Right cardiac atrium (tissue), 5 donors: ENCODE measurements at places on chromosomes 3 and 15.

DNA sequence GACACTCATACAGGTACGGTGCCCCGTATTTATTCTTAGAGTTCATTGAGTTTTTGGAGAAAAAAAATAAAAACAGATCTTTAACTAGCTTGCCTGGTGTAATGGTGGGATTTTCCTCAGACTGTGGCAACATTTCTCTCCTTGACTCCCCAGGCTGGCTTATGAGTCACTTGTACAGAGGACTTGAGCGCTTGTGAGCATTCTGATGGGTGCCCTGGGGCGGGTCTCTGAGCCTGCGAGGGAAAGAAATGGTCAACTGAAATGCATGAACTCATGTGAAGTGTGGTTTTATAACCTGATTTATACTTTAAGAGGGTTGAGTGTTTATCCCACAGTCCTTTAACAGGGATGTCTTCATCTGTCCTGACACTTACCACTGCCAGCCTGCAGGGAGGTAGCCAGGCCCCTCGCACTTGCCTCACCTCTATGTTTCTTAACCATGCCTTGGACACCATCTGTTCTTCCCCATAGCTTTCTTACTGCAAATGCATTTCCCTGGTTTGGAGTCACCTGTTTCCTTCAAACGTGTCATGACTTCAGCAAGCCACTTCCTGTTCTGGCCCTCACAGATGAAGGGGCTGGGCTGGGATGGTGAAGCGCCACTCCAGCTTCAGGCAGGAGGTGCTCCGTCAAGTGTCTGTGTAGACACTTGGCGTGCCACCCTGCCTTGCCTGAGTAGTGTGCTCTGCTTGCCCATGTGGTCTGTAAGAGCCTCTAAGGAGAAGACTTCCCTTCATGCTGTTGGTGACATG, 118.7 kb downstream of the PDE8A start:
- no peak for DNase-seq

DNA sequence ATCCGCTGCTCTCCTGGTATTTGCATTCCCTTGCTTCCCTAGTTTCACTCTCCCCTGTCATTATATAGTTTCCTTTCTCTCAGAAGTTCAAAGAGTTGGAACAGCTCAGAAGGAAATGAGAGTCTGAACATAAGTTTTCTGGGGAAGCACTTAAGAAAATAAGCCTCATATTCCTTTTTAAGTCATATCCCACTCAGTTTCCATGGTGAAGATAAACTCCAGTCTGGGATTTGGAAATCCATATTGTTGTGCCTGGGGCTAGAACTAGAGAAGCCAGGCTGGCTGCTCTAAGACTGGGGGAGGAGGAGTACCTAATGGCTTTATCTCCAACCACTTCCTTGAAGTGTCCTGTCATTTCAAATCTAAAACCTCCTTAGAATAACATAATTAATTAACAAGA, 134.2 kb upstream of the ALCAM start:
- no peak for DNase-seq

DNA sequence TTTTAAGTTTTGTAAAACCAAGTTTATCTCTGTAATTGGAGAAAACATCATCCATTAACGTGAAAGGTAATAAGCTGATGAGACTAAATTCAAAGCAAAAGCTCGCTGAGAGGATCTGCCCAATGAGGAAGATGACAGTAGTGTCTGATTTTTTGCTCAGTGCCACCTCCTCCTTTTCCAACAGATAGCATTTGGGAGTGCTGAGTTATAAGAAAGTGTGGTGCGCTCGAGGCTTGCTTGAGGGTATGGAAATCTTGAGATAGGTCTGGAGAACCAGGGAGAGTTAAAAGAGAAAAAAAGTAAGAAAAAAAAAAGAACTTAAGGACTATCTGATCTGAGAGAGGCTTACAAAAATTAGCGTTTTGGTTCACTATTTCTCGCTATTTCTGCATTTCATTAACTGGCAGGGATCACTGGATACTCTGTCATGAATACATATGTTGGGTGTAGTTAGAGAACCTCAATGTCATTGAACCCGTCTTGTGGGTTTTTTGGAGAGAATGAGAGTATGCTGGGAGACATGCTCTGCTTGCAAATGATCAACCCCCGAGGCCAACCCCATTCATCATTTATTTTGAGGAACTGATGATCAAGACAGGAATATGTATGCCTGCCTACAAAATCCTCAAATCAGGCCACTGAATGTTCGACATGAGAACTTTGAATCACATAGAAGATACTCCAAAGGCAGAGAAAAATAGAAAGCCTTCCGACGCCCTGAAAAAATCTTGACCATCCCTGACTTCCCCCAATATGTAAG, 973 bp upstream of the USP13 start:
- DNase-seq, result no peak

- DNase-seq, result no peak
Measured at GRCh38 chr15:48939648-48940047, 24.1 kb downstream of the SHC4 start.

GRCh38 chr3:183737116-183737515, 39.5 kb downstream of the YEATS2 start:
- DNase-seq, result no peak

DNA sequence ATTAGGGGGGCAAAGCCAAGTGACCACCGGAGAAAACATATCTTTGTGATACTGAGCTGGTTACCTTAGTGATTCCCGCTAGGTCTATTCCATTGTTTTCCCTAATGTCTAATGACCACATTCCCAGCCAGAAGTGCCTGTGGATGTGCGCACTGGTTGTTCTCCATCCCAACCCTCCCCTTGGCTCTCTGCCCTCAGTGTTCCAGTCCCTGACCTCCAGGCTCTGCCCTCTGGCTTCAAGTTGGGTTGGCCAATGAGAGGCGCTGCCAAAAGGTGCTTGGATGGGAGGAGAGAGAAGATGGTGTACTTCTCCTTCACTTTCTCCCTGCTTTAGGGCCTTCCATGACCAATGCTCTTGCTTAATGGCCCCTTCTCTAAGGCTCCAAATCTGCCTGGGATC, 2.4 kb downstream of the COLQ start:
- peak; percentile 62 for DNase-seq

- DNase-seq, result peak; percentile 89
Measured at GRCh38 chr15:66851311-66852063, 149.5 kb downstream of the SMAD6 start.

DNA sequence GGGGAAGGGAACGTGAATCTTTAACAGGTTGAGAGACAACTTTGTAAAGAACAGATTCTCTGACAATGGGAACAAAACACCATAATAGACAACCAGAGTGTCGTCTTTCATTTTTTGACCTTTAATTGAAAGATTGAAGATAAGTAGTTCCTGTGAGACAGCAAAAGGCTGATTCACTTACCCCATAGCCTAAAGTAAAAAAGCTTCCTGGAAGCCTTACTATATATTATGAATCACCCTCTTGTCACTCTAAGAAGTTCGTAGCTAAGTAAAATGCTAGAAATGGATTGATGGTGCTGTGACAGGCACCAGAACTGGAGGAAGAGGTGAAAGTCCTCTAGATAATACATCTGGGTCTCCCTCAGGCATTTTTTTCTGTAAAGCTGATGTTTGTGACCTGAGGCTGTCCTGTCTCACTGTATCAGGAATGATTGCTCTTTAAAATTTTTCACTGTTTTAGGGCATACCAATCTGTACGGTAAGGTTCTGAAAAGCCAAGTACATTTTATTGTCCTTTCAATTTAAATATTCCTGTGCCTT, 824.6 kb upstream of the SEMA6D start:
- DNase-seq, result no peak

GRCh38 chr3:4581920-4582611, 88.9 kb downstream of the ITPR1 start:
- no peak for DNase-seq

DNA sequence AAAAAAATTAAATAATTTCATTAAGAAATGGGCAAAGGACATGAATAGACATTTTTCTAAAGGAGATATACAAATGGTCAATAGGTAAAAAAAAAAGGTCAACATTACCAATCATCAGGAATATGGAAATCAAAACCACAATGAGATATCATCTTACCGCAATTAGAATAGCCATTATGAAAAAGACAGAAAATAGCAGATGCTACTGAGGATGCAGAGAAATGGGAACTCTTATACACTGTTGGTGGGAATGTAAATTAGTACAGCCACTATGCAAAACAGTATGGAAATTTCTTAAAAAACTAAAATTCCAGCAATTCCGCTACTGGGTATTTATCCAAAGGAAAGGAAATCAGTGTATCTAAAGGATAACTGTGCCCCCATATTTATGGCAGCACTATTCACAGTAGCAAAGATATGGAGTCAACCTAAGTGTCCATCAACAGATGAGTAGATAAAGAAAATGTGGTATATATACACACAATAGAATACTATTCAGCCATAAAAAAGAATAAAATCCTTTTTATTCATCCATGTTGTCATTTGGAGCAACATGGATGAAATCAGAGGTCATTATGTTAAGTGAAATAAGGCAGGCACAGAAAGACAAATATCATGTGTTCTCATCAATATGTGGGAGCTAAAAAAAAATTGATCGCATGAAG, 132.4 kb downstream of the RPL22L1 start:
- no peak for DNase-seq

GRCh38 chr3:98029083-98029482, 6.0 kb downstream of the GABRR3 start:
- no peak for DNase-seq

DNA sequence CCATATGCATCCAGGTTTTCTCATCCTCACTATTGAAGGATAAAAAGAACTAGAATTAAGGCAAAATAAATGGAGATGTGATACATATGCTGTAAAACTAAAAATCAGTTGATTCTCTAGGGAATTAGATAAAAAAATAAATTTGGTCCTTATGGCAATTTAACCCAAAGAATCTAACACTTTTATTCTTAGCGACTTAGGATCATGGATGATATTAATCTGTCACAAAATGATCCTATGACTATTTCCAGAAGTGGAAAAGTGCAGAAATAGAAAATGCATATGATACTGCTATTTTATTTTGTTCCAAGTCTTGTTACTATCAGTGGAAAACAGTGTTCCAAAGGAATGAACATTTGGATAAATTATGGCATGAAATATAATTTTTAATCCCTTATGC, 746.3 kb downstream of the ROBO2 start:
- no peak for DNase-seq

DNA sequence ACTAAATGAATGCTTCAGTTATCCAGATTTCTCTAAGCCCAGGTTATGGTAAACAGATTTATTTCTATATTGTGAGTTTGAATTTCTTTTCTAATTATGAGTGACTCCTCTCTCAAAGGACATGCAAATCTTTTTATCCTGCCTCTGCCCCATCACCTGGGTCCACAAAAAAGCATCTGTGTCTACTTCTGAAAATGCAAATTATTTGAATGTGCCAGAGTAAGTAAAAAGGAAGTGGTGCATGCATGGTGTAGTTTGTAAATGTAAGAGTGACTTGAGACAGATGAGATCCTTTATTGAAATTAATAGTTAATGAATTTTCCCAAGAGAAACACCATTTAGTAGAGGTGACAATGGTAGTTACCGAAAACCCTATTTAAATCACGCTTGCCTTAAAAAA, 26.9 kb downstream of the MCTP2 start:
- no peak for DNase-seq

DNA sequence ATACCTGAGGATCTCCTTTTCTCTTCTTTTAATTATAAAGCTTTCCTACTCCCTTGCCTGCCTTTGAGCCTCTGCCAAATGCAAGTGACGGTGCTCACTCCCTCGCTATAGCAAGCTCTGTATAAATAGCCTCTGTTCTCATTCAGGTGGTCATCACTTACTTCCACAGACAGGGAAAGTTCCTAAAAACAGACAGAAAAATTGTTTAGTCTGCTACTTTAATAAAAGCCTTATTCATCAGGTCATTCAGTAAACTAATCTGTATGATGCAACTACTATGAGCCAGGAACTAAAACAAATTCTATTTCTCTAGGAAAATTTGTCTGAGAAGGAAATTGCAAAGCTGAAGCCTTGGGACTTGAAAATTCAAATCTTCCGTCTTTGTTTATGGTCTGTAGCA, 10.2 kb upstream of the DLG1 start:
- DNase-seq, result no peak

DNA sequence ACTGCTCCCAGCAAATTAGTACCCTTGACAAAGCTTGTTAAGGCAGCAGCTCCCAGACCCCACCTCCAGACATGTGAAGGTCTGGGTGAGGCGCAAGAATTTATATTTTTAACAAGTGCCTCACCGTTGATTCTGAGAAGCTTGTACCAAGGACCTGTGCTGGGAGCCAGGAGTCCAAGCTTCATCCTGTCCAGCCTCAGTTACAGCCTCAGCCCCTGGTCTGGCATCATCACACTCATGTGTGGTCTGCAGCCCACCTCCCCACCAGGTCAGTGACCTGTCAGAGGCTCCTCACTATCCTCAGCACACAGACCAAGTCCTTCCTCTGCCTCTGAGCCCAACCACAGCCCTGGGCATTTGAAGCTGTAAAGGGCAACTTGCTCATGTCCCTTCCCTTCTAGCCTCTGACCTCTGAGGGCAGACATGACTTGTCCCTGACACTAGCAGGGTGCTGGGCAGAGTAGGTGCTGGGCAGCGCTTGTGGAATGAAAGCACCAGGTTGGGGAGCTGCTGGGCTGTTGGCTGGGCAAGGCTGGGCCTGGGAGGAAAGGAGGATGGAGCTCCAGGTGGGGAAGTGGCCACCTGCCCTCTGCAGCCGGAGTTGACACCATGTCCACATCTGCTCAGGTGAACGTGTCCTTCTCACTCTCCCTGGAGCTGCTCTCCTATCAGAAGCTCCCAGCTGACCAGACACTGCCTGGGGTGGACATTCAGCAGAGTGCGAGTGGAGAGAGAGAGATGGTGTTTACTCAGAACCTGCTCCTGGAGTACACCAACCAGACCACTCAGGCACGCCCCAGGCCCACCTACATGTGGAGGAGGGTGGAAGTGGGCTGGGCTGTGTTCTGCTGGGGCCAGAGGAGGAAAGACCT, 16.9 kb downstream of the ACAA1 start:
- no peak for DNase-seq

- no peak for DNase-seq
Measured at GRCh38 chr15:62862717-62863116, 179.8 kb upstream of the TPM1 start.

- DNase-seq, result peak; percentile 83
Measured at GRCh38 chr15:93087825-93088199, 1.2 kb downstream of the RGMA start.

GRCh38 chr3:189142527-189142926, 29.2 kb upstream of the TPRG1 start:
- DNase-seq, result no peak
